ENCODE measurements at places on chromosomes 1 and 21.

GRCh38 chr1:167826127-167826526 is 87.8 kb downstream of the ADCY10 start:
- DNase-seq, result no peak

DNA sequence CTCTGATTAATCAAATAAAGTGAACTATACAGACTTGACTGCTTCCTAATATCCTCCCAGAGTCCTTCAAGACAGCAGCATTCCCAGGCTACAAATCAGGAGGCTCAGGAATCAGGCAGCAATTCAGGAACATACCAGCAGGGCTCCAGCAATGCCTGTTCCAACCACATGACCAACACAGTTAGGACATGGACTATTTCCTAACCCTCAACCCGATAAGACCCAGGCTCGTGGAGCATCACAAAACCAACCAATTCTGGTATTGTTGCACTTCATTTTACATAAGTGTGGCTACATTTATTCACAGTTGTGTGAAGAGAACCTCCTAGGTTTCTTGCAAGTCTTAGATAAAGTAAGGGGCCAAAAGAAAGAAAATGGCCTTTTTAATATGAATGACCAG is 546.2 kb upstream of the ADGRL2 start:
- no peak for DNase-seq

GRCh38 chr1:153642161-153642560 is 8.3 kb downstream of the CHTOP start:
- DNase-seq, result no peak

DNA sequence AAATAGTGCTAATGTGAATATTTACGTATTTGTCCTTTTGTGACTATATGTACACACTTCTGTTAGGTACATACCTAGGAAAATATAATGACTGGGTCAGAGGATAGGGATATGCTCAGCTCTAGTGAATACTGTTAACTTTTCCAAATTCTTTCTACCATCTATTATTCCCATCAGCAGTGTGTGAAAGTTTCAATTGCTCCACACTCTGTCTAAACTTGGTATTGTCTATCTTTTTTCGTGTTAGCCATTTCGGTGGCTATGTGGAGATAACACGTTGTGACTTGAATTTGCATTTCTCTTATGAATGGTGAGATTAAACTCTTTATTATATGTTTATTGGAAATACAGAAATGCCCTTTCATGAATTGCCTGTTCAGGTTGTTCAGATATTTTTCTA is 22.7 kb upstream of the LELP1 start:
- DNase-seq, result no peak

GRCh38 chr1:9914610-9914937 is 4.5 kb upstream of the CTNNBIP1 start:
- DNase-seq, result no peak

GRCh38 chr1:206097381-206097780 is 19.8 kb downstream of the AVPR1B start:
- no peak for DNase-seq

DNA sequence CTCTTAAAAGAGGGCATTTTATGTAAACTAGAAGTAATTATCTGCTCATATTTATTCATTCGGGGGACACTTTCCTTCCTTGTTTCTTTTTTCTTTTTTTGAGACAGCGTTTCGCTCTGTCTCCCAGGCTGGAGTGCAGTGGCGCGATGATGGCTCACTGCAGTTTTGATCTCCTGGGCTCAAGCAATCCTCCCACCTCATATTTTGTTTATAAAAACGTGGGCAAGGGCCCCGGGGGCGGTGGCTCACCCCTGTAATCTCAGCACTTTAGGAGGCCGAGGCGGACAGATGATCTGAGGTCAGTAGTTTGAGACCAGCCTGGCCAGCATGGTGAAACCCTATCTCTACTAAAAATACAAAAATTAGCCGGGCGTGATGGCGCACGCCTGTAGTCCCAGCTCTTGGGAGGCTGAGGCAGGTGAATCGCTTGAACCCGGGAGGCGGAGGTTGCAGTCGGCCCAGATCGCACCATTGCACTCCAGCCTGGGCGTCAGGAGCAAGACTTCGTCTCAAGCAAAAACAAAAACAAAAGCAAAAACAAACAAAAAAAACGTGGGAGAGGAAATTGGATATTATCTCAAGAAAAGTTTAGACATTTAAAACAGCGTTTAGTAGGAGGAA is 926 bp upstream of the DFFA start:
- no peak for DNase-seq

- no peak for DNase-seq
Observed at GRCh38 chr21:28712411-28712810, 280.3 kb downstream of the LTN1 start.

DNA sequence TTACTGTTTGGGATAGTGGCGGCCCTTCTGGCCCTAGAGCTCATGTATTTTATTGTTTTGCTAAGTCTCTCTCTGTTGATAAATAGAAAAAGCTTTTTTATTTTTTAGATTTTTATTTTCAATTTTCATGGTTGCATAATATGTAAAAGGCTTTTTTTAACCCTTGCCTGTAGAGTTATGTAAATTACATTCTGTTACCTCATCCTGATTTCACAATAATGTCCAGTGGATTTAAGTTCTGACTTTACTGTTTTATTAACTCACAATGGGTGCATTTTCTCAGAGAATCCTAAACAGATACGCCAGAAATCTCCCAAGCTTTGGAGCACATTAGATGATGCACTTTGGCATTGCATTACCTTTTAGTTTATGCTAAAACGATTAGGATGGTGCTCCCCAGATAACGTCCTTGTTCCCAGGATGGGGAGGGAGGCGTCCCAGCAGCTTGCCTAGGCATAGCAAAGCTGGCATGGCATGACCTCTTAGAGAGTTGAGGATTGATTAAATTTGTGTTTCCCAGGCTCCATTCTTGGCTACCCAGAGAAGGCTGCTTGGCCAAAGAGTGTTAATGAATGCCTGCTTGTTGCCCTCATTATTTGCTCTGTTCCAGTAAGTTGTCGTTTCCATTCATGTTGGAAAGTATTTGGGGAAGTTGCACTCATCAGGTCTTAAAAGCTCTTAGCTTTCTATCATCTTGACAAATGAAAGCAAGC is 17.1 kb downstream of the UTP25 start:
- no peak for DNase-seq

DNA sequence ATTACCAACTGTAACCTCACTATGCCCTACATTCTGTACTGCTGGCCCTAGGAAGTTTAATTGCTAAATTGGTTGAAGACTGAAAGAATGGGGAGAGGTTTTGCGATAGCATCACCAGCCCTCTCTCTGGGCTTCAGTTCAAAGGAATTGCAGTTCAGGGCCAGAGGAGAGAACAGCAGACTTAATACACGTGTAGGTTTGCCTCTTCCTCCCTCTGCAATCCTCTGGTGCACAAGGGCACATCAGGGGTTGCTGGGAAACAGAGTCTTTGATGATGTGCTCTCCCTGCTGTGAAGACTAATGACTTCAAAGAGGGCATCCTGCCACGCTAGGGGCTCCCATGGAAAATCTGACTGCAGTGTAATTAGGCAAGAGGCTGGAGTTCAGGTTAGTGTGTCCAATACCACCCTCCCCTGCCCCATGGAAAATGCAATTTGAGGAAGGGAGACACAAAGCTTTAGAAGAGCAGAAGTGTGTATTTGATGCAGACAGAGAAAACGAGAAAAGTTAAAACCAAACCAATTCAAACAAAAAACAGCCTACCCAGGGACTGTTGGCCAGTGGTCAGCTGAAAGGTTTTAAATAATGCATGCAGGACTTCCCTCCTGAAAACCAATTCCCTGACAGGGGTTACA is 167.9 kb downstream of the ASTN1 start:
- no peak for DNase-seq

All from RPMI8226 (cell line).